ENCODE measurements at places on chromosomes 1 and 21.

GRCh38 chr1:161359291-161359690 is 8.4 kb downstream of the CFAP126 start:
- no peak for DNase-seq

- no peak for DNase-seq
These were observed 435.9 kb upstream of the PRMT6 start for GRCh38 chr1:106620521-106620954.

DNA sequence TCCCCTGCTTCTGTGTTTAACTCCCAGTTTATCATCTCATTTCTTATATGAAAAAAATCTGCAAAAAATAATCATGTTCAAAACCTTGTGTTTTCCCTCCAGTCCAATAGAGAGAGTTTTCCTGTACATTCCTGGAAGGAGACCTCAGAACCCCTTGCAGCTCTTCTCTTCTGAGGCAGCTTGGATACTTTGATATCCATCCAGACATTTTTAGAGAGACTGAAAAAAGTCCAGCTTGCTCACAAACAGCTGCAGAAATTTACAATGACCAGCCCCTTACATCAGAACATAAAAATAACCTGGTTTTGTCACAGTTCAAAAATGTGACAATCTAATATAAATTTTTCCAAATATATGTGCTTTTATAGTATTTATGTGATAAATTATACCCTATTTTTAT is 73.3 kb upstream of the C1orf115 start:
- no peak for DNase-seq

DNA sequence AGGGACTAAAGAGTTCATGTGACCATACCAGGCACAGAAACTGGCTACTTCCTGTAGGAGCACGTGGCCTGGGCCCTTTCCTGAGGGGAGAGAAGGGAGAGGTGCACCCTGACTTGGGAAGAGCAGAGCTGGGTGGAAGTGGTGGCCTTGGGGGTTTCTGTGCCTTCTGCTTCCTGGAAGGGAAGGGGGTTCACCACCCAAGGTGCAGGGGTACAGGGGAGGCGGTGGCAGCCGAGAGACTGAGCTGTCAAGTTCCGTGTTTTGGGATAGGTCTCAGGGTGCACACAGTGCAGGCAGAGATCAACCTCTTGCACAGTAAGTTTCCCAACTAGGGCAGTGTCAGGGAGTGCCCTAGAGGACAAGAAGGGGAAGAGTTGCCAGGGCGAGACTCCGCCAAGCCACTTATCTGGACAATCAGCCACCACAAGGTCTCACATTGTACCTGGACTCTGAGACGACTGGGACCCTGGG is 10.1 kb downstream of the HECTD3 start:
- DNase-seq = no peak

DNA sequence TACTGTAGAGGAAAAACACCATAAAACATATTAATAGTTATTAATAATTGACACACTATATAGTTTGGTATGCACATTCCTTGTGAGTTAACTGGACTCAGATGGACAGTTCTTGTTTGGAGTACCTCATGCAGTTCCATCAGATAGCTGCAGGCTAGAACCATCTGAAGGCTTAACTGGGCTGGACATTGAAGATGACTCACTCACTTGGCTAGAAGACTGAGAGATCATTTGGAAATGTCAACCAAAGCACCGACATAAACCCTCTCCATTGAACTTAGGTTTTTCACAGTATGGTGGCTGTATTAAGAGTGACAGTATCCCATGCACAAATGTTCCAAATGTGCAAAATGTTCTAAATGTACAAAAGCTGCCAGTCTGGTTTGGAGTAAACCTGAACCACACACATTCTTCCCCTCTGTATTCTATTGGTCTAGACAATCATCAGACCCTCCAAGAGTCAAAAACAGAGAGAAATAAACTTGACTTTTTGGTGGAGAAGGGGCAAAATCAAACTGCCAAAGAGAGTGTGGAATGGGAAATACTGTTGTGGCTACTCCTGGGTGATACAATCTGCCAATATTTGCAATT is 708.4 kb downstream of the KCNT2 start:
- no peak for DNase-seq

- no peak for DNase-seq
These were observed 30.9 kb downstream of the AGT start for GRCh38 chr1:230682882-230683610.

DNA sequence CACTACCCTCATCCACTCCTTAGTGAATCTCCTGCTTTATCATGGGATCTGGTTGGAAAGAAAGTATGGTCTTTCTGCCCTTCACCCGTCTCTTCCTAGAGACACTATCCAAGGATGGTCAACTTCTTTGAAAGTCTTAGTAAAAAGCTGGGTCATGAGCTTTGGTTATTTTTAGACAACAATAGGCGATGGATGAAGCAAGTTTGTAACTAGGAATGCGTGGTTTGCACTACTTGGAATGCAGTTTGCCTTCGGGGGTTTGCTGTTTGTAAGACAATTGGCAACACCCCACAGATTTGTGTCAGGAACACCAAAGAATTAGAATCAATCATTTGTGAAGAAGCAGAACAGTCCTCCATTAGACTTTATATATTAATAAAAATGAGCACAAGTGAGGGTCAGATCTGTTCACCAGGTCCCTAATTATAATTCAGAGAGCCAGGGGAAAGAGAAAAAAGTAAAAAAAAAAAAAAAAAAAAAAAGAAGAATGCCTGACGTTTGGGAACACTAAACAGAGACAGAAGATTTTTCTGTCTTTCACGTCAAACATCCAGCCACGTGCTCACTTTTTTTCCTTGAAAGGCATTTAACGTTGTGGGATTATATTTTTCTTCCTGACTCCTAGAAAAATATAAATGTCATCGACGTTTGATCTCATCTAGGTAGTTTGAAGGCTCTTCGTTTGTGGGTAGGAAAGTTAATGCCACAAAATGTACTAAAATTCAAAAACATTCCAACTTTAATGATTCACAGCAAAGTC is 60.7 kb upstream of the BTG3 start:
- DNase-seq = no peak

DNA sequence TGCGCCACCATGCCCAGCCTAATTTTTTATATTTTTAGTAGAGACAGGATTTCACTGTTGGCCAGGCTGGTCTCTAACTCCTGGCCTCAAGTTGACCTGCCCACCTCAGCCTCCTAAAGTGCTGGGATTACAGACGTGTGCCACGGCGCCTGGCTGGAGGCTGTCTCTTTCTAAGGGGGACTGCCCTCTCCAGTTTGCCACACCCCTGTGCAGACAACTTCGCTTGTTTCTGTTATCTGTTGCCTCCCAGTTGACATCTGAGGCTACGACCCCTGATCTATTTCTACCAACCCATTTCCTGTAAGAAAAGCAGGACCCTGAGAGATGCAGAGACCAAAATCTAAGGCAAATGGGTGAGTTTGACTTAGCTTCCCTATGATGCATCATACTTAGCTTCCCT is 24.0 kb upstream of the VASH2 start:
- no peak for DNase-seq

DNA sequence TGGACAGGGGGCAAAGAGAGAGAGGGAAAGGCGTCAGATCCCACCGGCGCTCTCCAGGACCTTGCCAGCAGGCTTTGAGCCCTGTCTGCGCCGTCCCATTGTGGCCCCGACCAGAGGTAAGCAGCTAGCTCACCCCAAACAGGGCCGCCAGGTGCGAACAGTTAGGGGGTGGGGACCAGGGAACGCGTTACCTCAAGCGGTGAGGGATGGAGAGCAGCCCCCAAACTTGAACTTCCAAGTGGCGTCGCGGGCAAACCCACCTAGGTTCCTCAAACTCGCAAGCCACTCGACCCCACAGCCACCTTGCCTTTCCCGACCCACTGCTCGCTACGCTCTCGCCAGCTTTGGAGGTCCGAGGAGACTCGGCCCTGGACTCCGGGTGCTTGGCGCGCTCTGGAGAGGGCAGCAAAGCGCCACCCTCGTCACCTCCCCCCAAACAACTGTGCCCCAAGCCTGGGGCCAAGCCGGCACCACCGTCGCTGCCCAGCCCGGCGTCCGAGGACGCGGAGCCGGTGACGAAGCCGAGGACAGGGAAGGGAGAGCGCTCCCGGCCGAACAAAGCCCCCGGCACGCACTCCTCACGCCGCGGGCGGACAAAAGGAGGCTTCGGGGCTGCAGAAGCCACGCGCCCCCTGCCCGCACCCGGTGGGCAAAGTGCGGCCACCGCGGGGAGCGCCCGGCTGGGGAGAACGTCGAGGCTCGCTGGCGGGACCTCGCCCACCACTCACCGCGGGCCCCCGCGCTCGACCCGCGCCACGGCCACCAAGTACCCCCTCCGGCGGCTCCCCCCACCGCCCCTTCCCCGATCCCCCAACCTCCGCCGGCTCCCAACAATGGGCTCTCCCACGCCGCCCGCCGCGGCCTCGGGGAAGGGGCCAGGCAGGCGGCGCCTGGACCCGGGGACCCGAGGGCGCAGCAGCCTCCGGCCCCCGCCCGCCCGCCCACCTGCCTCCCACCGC is 976 bp downstream of the SSBP3 start:
- no peak for DNase-seq

- DNase-seq = no peak
These were observed 378.3 kb downstream of the PBX1 start for GRCh38 chr1:164937291-164937690.

- DNase-seq = peak; percentile 68
These were observed 50.9 kb downstream of the HTR6 start for GRCh38 chr1:19715334-19716203.

- DNase-seq = no peak
These were observed 2.5 kb downstream of the UCK2 start for GRCh38 chr1:165829888-165830287.

GRCh38 chr1:26315874-26316850 is 1.6 kb upstream of the CD52 start:
- no peak for DNase-seq

DNA sequence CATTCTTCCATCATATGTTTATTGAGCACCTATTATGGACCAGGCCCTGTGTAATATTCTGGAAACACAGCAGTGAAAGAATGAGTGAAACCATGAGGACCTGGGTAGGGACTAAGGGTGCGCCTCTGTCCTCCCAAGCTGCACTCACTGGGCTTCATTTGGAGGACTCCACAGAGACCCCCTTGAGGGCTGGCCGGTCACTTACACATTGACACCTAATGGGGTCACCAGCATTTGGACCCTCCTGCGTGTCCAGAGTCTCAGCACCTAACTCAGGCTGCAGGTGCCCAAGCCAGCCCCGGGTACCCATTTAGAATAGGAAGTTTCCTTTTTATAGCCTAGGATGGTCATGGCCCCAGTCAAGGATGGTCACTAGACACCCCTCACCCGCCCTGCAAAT is 2.8 kb upstream of the FNDC5 start:
- no peak for DNase-seq

- DNase-seq = peak; percentile 12
These were observed 51.6 kb downstream of the CRB1 start for GRCh38 chr1:197319631-197320030.

DNA sequence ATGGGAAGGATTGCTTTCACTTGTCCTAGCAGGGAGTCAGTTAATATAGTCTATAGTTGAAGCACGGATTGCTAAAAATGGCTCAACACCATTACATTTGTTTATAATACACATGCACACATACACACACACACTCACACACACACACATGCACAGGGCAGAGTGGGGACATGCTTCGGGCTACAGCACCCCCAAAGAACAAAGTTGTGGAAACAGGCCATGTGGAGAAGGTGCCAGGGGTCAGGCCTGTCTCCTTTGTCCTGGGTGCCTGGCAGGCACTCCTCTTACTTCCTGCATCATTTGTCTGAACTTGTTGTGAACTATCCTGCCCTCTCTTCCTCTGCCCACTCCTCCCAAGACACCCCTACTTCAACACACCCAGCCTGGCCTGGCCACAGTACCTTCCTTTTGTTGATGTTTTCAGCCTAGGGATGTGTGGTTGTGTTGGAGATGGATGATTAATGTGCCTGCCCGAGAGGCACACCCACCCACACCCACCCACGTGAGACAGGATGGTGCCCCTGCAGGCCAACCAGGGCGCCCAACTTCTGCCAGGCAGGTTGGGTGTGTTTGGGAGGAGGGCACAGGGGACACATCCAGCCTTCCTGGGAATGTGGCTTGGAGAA is 17.5 kb downstream of the RASSF5 start:
- DNase-seq = no peak

DNA sequence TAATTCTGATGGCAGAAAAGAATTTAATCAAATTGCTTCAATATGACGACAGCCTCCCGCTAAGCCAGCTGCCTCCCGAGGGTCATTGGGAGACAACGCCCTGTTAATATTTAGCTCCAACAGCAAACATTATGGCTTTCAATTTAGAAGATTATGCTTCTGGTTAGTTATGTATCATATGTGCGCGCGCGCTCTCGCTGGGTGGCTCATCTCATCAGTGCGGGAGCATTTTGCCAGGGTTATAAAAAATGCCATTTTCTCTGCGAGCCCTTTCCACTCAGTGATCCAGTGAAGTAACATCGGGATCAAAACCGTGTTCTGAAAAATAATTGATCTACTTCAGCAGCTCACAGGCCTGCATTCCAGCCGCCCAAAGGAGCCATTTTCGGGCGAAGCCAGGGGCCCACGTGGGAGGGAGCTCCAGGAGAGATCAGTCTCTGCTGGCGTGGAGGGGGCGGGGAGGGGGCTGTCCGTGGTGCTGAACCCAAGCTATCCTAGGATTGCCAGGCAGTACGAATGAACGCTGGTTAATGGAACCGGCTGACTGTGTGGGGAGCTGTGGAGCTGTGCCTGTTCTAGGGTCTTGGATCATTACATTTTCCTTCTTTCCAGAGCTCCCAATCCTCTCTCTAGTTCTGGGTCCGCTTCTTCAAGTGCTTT is 219.1 kb upstream of the ZC3H12A start:
- DNase-seq = no peak

DNA sequence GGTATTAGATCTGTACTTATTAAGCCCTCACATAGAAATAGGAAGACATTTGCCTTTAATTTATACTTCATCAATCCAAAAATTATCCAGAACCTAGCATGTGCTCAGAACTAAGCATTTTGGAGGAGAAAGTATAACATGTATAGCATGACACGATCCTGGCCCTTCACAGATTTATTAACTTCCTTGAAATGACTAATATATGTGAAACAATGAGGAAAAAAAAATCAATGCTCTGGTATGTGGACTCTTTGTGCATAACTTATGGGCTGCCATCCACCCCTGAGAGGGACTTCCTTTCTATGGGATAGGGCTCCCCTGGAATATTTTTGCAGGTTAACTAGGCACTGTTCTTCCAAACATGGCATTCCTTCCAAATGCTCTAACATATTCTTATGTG is 36.6 kb downstream of the CCDC185 start:
- no peak for DNase-seq

GRCh38 chr1:8283058-8283884 is 34.6 kb upstream of the SLC45A1 start:
- no peak for DNase-seq

Measured in central memory CD4-positive, alpha-beta T cell (primary cell).